ENCODE measurements at places on chromosomes 2 and 18.

DNA sequence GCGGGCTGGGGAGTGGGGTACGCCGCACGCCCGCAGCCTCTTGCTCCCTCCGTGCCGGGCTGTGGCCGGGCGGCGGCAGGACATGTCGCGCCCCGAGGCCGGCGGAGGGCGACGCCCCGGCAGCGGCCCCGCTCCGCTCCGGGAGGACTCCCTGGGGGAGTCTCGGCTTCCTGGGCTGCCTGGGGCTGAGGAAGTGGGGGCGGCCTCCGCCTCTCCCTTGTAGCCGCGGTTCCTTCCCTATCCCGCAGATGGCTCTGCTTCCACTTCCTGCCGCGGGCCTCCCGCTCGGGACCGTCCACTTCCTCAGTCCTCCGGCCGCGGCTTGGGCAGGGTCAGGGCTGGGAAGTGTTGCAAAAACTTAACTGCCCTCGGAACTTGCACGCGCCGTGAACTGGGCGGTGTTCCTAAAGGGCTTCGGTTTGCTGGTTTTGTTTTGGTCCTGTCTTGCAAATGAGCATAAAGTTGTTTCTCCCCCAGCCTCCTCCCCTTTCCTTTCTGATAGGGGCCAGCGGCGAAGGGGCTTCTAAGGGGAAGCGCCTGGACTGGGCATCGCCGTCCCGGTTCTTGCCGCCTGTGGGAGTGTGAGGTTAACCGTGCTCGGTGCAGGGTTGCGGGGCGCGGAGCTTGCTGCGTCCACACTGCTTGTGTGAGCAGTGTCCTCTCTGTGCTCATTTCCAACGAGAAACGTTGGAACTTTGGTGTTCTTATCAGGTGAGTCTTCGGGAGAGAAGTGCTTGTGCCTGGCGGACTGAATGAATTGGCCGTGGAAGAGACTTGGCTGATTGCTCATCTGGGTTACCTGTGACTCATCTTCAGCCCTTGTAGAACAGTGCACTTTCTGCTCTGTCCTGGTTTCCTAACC is 600 bp downstream of the RALB start:
- DNase-seq: no peak

GRCh38 chr2:236875906-236876505 is 209.7 kb upstream of the COPS8 start:
- no peak for DNase-seq

DNA sequence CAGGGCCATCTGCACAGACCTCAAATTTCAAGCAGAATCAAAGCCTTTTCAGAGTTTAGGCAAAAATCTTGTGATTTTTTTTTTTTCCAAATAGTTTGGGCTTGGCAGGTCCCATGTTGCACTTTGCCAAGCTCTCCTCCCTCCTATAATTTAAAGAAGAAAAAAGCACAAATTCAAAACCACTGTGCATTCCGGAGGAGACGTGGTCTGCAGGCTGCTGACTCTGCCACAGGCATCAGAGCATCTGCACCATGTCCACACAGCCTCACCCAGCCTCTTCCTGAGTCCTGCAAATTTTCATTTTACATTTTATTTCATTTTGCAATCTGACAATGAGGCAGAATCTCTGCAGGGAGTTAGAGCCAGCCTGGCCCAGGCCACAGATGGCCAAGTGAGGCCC is 15.7 kb upstream of the GPC1 start:
- DNase-seq: no peak

- DNase-seq: no peak
Observed at GRCh38 chr2:157107460-157107859, 150.0 kb upstream of the GALNT5 start.

DNA sequence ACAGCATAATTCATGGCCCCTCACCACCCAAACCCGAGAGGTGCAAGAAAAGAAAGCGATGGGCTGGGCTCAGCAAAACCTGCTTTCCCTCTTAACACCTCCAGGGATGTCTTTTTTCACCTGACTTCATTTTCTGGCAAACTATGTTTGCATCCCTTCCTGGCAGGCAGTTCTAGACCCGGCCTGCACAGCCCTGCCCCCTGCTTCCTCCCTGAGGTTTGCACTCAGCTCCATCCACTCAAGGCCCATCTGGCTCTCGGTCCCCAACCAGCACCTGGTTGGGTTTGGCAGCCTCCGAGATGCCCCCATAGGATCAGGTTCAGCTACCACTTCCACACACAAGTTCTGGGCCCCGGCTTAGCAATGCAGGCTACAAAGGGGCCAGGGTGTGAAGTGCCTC is 185.7 kb downstream of the SMAD7 start:
- no peak for DNase-seq

DNA sequence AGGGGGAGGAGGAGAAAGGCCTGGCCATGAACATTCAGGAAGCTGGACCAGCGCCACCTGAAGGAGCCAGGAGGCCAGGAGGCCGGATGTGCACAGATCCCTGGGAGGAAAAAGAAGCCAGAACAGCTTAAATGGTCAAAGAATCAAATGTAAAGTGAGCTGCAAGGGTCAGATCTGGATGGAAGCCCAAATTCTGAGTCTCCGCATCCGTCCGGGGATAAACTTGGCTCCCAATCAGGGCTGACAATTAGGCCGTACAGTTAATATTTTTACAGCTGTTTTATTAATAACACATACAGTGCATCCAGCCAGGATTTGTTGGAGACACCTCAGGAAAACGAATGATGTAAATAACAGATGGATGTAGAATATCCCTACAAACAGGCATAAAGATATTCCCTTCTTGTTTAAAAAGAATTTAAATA is 495.1 kb upstream of the TCF4 start:
- no peak for DNase-seq

DNA sequence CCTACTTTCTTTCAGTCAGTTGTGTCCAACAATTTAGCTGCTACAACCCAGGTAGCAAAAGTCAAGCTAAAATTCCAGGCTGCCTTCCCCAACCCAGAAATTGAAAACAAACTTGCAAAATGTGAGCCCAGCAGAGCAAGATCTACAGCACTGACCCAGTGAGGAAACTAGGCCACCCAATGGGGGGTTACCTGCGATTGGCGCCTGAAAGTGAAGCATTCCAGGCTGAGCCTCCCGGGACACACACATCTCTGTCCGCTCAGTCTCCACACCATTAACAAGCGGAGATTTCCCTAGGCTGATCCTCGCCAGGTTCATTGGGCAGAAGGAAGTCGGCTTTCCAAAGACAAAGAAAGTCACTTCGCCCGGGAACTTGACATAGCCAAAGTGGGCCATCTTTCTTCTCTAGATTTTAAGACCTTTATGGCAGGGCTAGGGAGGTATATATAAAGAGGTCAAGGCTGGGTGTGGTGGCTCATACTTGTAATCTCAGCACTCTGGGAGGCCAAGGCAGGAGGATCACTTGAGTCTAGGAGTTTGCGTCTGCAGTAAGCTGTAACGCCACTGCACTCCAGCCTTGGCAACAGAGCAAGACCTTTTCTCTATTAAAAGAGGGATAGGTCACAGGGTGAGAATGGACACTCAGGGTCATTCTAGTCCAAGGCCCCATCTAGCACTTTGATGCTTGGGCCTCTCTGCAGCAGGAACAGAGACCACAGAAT is 53.6 kb downstream of the TTC32 start:
- DNase-seq: no peak

DNA sequence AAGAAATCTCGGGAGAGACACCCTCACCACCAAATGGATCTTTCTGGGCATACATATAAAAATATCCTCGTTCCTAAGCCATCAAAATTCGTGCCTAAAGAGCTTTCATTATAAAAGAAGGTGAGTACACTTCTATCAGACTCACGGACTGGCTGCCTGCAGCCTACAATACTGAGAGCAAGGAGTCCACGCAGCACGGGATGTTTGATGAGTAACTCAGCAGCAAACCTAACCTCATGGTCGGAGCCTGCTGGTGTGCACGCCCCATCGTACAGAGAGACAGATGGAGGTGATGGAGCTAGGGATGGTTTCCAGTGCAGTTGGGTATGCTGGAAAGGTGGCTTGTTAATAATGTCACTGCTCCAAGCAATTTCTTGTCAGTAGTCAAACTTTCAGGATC is 256.2 kb downstream of the FIGN start:
- no peak for DNase-seq
